ENCODE measurements at places on chromosomes 7 and 10.

- no peak for DNase-seq
Observed at GRCh38 chr10:98419469-98420261, 4.7 kb upstream of the PYROXD2 start.

DNA sequence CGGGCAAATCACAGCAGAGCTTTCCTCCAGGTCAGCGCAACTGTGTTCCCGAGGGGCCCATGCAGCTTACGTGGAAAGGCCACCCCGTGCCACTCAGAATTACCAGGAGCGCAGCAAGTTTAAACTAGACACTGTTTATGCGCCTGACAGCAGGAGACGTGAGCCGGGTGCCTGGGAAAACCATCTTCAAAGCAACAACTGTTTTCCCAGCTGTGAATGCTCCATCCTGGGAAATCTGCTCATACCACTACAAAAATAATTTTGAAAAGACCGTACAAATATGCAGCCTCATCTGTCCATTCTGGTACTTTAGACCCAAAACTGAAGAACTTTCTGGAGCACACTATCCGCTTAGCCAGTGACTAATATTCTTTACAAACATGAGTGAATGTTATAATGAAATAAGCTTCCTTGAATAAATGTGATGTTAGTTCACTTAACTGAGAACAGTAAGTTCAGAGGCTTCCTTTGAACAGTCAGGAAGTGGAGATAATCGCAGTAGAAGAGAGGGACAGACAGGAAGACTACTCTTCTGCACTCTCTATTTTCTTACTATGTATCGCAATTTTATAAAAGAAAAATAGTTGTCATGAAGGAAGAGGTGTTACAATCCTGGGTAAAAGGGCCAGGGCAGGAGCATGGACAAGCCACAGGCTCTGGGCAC lies 16.7 kb downstream of the GPER1 start:
- DNase-seq, result no peak

- DNase-seq, result no peak
Observed at GRCh38 chr7:33195264-33195663, 65.9 kb downstream of the BBS9 start.

DNA sequence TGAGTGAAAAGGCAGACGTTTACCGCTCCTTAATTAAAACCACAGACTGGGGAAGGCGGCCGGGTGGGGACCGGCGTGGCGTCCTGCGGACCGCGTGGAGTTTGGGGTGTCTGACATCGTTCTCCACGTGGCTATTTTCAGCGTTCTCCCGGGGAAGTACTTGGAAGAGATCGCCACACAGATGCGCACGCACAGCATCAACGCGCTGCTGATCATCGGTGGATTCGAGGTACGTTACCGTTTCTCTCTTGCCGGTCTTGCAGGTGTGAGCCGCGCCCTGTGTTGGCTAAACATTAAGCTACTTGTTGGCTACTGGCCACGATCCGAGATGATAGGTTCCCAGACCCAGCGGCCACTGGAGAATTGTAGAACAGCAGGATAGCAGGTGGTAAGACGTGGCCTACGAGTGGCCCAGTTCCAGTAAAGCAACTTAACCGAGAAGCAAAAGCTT lies 51.3 kb downstream of the PFKP start:
- DNase-seq, result no peak

DNA sequence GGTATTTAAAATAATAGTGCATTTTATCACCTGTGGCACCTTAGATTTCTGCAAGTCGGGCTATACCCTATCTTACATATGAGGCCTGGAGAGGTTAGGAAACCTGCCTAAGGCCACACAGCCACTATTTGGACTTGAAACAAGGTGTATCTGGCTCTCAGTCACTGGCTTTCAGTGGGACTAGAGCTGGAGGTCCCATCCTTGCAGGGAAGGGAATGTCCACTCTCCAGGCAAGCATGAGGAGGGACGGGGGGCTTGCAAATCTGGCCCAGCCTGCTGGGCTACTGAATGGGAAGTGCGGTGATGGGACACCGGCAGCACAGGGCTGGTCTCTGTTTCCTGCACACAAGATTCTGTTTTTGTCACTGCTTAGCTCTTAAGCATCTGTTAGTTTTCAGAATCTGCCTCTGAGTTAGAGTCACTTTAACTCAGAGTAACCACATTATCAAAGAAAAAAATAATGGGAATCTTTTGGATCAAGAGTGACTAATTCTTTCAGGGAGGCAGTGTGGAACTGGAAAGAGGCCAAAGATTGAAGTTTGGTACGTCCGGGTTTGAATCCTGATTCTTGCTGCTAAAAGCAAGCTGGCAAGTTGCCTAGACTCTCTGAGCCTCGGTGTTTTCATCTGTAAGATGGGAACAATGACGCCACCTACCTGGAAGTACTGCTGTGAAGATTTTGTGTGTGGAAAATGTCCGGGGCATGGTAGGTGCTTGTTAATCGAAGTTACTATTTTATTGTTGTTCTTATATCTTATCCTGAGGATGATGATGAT lies 33.8 kb upstream of the HABP2 start:
- no peak for DNase-seq

GRCh38 chr10:95279042-95279820 lies 11.6 kb downstream of the PDLIM1 start:
- DNase-seq, result no peak

DNA sequence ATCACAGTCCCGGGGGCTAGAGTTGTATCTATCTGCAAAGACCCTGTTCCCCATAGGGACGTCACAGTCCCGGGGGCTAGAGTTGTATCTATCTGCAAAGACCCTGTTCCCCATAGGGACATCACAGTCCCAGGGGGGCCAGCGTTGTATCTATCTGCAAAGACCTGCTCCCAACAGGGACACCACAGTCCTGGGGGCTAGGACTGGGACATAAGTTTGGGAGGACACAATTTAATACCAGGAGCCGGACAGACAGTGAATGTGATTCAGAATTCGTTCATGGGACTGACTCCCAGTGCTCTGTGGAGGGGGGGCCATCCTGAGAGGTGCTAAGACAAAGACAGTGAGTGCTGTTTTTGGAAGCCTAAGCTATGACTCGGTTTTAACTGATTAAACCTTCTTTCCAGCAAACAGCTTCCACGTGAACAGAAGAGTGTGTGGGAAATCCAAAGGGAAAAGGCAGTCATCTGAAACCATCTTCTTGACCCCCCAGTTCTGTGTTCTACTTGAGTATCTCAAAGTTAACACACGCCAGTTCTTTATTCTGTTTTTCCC lies 153.0 kb downstream of the DIP2C start:
- DNase-seq, result no peak

DNA sequence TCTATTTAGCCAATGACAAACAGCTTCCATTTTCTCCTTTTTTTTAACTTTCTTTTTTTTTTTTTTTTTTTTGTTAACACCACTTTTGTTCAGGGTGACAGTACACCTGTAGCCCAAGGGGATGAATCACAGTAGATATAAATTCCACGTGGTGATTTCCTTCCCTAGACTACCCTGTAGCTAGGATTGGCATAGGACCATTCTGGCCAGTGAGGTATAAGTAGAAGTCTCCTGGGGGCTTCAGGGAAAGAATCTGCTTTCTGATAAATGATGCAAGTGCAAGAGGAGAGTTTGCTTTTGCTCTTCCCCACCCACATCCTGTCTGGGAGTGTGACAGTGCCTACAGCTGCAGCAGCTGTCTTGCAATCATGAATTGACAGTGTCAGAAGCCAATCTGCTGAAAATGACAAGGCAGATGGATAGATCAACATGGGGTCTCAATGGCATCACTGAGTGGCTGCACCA lies 63.2 kb upstream of the TOMM7 start:
- no peak for DNase-seq

DNA sequence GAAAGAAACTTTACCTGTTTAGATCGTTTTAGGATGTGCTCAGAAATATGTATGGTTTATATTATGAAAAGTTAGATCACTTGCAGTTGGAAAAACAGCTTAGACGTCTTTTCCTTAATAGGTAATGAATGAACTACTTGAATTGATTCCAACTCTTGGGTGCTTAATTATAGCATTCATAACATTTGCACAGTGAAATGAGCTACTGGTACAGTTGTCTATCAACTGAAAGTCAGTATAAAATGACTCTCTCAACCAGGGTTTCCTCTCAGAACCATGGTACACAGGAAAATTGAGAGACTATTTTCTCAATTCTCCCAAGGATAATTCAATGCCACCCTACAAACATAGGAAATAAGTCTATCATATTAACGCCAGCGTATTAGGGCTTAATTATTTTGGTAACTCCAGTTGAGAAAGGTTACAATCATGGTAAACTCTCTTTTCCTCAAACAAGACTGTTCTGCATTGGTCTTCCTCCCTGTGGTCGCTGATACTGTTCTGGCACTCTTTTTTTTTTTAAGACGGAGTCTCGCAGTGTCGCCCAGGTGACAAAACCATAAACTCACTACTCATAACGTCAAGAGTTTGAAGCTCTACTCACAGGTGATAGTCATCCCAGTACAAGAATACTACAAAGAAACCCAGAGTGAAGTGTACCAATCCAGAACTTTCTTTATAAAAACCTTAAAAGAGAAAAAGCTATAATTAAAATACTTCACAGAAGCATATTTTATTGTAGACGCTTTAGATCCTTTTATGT lies 2.0 kb downstream of the ANLN start:
- DNase-seq, result no peak

- DNase-seq, result no peak
Observed at GRCh38 chr7:108611268-108611667, 41.6 kb downstream of the DNAJB9 start.

DNA sequence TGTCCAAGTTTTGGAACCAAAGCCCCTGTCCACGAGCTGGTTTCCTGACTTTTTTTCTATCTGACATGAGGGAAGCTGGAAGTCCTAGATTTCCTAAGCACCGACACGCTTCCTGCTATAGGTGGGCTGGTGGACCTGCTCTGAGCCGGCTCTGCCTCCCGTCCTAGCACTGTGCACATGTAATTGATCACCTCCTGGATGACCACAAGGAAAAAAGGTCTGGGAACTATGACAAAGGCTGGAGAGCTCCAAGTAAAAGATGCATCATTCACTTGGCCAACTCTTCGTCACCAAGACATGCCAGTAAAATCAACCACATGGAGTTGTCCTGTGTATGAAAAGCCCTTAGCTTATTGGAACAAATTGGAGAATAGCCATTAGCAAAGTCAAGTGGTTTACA lies 104.8 kb downstream of the ITIH5 start:
- no peak for DNase-seq

DNA sequence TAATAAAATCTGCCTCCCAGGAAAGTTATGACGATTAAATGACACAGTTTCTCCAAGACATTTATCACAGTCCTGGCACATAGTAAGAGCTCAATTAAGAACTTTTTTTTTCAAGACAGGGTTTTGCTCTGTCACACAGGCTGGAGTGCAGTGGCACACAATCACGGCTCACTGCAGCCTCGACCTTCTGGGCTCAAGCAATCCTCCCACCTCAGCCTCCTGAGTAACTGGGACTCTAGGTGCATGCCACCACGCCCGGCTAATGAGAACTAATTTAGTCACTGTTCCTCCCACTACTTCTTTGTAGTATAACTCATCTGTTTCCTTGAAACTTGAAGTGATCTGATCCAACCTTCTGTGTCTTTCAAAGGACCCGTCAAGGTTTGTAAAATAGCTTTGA lies 42.2 kb upstream of the MXI1 start:
- no peak for DNase-seq

DNA sequence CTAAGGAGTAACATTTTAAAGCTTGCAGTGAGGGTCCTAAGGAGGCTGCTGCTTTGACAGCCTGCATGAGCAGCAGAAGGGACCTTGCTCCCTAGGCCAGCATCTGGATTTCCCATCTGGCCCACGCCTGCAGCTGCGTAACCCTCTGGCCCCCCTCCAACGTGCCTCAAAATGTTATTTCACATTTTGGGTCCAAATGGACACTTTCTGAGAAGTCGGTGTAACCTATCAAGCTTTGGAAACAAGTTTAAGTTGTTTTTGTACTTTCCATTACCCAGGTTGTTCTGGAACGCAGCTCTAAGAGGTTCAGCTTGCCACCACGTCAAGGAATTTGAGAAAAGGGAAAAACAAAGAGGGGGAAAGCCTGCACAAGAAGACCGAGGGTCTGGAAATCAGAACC lies 338.3 kb downstream of the KCNMA1 start:
- no peak for DNase-seq

DNA sequence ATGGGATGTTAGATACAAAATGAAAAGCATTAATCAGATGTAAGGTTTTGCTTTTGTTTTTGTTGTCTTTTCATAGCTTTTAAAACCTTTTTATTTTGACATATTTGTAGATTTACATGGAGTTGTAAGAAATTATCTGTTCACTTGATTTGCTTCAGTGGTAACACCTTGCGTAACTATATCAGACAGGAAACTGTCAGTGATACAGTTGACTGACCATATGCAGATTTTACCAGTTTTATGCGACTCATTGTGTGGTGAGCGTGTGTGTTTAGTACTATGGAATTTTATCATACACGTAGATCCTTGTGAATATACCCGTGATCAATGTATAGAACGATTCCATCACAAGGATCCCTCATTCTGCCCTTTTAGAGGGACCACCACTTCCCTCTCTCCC lies 701.4 kb downstream of the SUGCT start:
- no peak for DNase-seq

DNA sequence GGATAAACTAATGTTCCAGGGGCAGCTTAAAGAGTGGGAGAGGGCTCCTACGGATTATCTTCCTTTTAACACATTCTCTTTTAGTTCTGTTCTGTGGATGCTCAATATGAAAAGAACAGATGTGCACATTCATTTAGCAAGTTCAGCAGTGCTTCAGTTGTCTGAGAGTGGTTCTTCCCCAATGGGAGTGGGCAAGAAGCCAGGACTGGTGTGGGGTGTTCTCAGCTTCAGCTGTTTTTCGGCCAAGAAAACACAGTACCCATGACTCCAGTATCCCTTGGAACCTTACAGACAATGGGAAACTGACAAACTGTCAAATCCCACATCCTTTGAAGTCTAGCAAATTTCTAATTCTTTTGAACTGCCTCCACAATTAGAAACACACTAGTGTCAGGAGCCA lies 71.5 kb upstream of the LRRC17 start:
- no peak for DNase-seq

- DNase-seq, result no peak
Observed at GRCh38 chr10:125377368-125377767, 217.0 kb upstream of the CTBP2 start.

DNA sequence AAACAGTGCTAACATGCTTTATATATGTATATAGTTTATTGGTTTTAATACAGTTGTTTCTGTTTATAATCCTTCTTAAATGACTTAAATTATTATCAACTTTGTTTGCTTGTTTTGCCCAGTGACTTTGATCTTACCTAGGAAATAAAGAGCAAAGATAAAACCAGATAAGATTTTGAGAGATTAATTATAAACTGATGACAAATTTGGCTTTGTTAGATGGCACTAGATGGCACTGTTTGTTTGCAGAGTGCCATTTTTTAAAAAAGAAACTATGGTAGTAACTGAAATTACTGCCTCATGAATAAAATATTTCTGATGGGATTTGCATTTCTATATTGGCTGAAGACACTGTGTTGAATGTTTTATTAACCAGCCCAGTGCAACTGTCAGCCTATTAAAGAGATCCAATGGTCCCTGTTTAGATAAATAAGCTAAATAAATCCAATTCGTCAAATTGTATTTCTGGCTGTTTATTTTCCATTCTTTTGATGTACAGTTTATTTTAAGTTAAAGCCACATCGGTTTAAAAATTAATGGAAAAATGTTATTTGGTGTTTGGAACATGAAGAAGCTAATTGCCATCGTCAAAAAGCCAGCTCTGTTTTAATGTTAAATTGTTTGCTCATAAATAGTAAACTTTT lies 28.7 kb downstream of the VTI1A start:
- no peak for DNase-seq
